HT-29 (cell line): ENCODE measurements at places on chromosomes 12 and 14.

DNA sequence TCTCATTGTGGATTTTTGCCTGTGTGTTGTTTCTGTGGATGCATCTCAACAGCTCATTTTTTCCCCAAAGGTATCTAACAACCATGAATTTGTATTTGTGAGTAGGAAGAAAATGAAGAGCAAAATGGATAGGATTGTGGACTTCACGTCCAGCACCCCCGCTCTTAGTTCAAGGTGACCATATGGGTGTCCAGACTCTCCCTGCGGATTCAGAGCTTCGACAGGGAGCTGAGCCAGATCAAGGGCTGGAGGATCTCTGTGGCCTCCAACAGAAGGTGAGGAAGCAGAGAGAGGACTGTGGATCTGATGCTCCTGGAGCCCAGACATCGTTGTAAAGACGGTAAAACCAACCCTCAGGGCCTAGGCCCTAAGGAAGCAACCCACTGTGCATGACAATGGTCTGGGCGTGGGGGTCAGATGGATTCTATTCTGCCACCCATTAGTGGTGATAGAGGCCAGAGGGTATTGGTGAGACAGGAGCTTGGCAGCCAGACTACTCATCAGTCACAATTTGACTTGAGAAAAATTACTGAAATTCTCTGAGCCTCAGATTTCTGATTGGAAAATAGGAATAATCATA lies 659.7 kb upstream of the TMEM132C start:
- DNase-seq, result no peak

DNA sequence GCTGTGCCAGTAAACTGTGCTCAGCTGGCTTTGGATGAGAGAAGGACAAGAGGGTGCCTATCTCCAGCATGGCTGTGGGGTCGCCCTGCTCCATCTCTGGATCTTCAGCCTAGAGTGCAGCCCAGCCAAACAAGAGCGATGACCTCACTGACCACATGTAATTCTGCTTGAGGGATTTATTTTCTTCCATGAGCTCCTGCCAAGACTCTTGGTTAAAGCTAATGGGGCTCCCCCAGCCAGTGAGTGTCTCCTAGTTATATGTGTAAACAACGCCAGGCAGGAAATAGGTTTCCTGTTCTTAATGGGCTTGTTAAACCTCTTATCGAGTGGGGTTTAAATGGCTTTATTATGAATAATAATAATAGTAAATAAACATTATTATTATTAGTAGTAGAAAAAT lies 397.2 kb downstream of the NRXN3 start:
- DNase-seq, result no peak

GRCh38 chr14:24071144-24071697 lies at the start of gene CPNE6:
Gene CPNE6, plus strand, starts transcription at chr14:24071562. Its CDS starts 1,375 bp downstream, at chr14:24072937.
- DNase-seq, result no peak

GRCh38 chr12:111453071-111453989 lies 47.6 kb downstream of the SH2B3 start:
- DNase-seq, result no peak

DNA sequence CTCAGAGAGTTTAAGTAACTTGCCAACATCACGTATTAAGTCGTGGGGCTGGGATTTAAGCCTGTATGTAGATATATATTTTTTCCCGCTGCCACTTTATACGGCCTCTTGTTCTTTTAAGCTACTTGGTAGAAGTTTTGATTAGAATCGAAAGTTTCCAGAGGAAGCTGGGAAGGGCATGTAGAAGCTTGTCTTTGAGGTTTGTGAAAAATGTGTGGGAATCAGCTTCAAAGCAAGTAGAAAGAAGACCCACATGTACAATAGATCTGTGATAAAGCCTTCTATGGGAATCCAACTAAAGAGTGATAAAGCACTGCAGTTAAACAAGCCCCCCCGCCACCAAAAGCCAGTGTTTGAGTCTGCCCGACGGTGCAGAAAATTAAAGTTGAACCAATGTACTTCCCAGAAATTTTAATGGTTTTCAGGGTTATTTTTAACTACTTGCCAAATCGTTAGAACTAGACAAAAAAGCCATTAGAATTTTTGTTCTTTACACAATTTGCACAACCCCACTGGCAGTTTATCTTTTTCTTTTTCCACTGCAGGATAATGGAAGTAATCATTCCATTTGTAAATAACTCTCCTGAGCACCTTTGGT lies 25.5 kb downstream of the SERPINA11 start:
- no peak for DNase-seq

DNA sequence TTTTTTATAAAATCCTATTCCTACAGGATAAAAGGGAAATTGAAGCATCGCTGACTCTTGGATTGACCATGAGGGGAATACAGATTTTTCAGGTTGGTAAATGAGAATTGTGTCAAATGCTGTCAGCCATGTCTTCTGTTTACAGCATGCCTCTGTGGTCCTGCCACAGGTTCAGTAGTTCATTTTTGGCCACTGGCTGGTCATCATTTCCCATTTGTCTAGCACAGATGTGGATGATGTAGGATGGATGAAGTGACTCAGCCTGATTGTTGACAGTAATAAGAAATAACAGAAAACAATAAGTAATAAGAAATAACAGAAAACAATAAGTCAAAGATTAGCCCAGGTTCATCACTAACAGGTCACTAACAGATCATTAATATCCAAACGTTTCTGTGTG lies 59.8 kb downstream of the FRMD6 start:
- DNase-seq, result no peak

- DNase-seq, result no peak
Observed at GRCh38 chr12:6233121-6233971, 33.1 kb downstream of the CD9 start.

DNA sequence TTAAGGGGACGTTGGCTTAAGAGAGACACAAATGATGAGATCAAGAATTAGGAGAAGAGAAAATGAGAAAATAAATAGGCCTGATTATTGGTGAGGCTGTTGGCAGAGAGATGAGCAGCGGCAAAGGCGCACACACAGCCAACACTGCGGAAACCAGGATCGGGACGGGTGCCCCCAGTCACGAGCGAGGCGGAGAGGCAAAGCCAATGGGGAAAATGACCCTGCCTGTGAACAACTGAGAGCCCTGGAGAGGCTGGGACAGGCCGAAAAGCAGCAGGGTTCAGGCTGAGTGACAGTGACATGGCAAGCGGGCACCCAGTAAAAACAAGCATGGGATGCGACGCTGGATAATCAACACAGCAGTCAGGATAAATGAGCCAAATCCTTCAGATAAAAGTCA lies 21.0 kb downstream of the SLC15A4 start:
- DNase-seq, result no peak

DNA sequence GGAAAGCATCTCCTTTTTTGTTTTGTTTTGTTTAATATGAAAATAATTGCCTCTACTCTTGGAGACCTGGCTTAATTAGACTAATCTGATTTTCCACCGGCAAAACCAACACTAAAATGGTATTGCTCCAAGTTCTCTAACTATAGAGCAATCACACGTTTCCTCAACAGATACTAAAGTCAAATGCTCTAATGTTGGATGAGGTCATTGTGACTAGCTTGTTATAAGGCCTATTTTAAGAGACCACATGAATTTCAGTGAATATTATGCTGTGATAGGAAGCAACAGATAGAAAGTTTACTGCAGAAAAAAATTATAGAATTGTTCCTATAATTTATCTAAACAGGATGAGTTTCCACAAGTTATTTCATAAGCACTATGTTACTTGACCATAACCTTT lies 3.3 kb upstream of the CCDC196 start:
- no peak for DNase-seq

GRCh38 chr12:108442067-108442466 lies 73.0 kb upstream of the FICD start:
- no peak for DNase-seq

GRCh38 chr14:86787717-86788116 lies 1205.3 kb downstream of the GALC start:
- DNase-seq, result no peak

DNA sequence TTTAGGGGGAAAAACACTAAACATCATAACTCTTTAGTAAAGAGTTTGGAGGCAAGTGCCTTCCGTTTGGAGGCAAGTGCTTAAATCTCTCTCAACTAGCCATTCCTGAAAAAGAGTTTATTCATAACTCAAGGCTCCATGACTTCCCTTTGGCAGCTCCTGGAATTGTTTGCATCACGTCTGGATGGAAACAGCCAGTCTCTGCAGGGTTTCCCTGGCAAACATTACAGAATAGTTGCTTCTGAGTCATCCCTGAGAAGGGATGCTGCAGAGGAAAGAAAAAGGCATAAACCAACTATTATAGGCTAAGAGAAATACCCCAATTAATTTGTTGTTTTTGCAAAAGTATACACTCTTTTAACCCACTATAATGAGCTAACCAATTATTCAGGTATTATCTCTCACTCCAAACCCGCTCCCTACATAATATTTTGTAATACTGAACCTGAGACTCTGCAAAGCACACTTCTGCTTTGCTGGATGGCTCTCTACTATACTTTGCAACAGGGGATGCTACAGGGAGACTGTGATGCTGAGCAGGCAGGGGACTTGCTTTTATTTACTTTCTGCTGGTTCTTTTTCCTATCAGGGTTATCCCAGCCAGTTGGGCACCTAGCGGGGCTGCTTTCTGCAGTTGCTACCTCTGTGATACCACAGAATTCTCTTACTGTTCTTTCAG lies 497.7 kb downstream of the FUT8 start:
- no peak for DNase-seq

DNA sequence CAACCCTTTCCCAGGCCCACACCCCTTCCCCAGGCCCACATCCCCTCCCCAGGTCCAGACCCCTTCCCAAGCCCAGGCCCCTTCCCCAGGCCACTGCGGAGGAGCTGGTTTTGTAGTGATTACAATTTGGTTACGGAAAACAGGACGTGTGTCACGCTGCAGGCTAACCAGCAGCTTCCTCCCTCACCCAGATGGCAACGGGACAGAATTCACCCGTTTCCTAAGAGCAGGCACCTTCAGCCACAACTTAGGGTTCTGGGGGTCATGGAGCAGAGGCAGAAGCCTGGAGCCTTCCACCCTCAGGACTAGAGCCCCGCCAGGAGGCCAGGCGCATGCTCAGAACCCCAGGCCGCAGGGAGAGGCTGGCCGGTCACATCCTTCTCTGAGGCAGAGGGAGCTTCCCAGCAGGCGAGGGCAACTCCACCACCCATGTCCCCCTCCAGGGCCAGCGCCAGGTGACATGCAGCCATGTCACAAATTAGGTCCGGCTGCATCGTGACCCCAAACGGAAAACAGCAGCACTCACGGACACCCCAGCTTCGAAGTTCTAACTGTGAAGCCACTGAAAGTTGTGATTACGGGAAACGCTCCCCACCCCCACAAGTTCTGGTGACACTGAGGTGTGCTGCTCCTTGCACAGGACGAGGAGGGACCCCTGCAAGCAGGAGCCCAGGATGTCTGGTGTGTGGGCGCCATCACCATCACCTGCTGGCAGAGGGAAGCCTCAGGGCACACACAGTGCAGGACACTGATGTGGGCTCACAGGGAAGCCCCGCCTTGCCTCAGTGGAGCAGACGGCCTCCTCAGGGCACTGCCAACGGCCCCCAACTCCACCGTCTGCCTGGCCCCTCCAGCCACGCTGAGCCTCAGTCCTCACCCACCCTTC lies 7.7 kb downstream of the BRF1 start:
- no peak for DNase-seq
